ENCODE measurements at places on chromosomes 5 and 9. TPM values are rescaled to one million over a fixed set of nuclear protein-coding genes. Genes with fewer than 3 reads are reported as not detected.

Gene SHROOM1
- 9.9 TPM for total RNA-seq

Gene ASB6
- 22.9 TPM for total RNA-seq

Gene GTF3C5
- 33.6 TPM for total RNA-seq

Gene MZB1
- not detected for total RNA-seq

Gene PDE6A
- total RNA-seq: not detected

Gene HTR1A
- not detected for total RNA-seq

Gene EPB41L4A
- total RNA-seq: 0.11 TPM

Gene PCDHB6
- total RNA-seq: 0.22 TPM

Gene GCNT4
- 2.8 TPM for total RNA-seq

Gene GRAMD2B
- total RNA-seq: 90.4 TPM

Gene RNF180
- not detected for total RNA-seq

Gene SERF1B
- total RNA-seq: 36.5 TPM

Gene PCDHB11
- 0.38 TPM for total RNA-seq

Gene PDZD2
- not detected for total RNA-seq

Gene CENPP
- total RNA-seq: 2.5 TPM

Gene PCDHA1
- total RNA-seq: not detected

Gene RPL37
- 46.0 TPM for total RNA-seq

Gene FGFR4
- total RNA-seq: not detected

Gene TMEM252
- total RNA-seq: not detected

Gene ANGPTL2
- total RNA-seq: 9.0 TPM

Gene PCDHB13
- 3.3 TPM for total RNA-seq

Gene SHC3
- total RNA-seq: 0.63 TPM

Gene ANKRD34B
- total RNA-seq: not detected

Gene TMEM174
- total RNA-seq: not detected

Gene NME5
- total RNA-seq: not detected

Gene TAF1L
- not detected for total RNA-seq

Gene PPP3R2
- not detected for total RNA-seq

Gene FBP2
- not detected for total RNA-seq

Gene FAM200C
- 7.1 TPM for total RNA-seq

Gene SLC6A3
- total RNA-seq: not detected

Gene BARHL1
- not detected for total RNA-seq

Measured in GM23248 (cell line).